ENCODE measurements at places on chromosomes 11 and 22.

DNA sequence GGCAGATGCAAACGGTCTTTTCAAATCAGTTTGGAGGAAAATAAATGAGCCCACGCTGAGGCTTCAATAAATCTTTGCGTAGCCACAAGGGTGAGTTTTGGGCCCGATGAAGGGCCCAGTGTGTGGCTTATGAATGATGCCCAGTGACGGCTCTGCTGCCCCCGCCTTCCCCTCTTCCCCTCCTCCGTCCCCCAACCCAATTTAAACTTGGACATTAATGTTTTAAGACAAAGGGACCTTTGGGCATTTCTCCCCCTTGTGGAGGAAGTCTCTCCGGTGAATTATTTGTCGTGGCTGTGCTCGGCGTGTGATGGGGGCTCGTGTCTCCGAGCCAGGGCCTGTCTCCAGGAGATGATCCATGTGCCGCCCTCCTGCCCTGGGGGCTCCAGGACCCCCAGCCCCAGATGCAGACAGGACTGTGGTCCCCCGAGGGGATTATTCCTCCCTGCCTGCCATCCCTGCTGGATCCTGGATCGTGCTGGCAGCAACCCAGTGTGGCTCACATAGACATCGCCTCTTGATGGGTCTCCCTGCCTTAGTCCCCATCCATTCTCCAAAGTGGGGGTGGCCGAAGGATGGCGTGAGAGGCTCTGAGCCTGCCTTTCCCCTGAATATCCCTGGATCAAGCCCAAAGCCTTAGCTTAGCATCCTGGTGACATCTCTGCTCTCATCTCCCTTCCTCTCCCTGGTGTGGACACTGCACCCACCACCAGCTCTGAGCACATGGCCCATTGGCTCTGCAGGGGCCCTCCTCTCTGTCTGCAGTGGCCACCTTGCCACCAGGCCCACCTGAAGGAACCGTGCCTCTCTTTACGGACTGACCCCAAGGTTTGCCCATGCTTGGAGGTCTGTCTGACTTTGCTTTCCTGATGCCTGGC lies 56.4 kb downstream of the SMIM38 start:
- DNase-seq = no peak

GRCh38 chr22:43315687-43316217 lies 27.4 kb downstream of the SCUBE1 start:
- no peak for DNase-seq

DNA sequence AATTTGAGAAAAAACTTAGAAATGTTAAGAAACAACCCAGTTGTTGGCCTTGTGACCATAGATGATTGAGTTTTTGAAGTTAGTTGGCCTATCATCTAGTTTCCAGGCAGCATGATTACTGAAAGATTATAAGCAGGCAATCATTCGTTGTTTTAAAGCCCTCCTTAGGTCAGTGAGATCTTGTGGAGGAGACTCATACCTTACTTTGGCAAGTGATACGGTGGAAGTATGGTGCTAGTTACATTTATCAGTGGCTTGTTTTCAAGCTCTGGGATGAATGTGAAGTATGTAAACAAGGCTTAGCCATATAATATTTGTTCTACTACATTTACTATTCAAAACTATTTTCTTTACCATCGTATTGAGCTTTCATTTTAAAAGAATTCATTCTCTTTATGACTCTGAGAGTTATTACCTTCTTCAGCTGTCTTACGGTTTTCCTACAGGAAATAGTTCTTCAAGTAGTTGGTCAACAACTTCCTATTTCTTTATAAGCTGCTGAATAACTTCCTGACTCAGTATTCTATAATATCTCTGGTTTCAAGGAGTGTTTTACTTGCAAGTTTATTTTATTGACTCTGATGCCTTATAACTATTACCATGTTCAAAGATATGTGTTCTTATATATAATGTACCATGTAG lies 7.3 kb downstream of the YAP1 start:
- no peak for DNase-seq

- peak; percentile 23 for DNase-seq
Measured at GRCh38 chr11:122656631-122657101, 1.1 kb downstream of the UBASH3B start.

GRCh38 chr11:121356357-121356756 lies 63.8 kb downstream of the SC5D start:
- no peak for DNase-seq

GRCh38 chr22:29882716-29883044 lies 294 bp upstream of the MTMR3 start:
- no peak for DNase-seq

DNA sequence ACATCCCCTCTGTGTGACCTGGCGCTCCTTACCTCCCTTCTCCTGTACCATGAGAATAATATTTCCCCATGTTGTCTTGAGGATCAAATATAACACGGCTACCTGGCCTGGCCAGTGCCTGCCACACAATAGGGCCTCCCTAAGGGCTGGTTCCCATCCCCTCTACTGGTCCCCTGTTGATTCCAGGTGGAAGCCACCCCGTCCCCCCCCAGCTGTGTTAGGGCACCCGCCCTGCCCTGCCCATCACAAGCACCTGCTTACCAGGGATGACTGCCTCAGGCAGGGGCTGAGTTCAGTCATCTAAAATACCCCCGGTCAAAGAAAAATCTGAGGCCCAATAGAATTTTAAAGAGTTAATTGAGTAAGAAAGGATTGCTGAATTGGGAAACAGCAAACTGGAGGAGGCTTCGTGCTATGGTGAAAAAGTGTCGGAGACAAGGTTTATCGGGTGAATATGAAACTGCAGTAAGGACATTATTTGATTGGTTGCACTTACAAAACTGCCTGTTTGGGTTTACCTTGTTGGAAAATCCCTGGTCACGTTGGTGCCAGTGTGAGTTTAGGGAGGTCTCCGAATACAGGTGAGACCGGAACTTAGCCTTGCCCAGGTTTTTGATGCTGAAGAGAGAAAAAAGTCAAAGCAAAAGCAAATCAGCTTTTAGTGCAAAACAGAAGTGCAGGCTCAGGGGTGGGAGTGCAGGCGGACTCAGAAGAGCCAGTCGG lies 5.2 kb downstream of the APOL1 start:
- DNase-seq = no peak

GRCh38 chr11:64745521-64746328 lies 1.8 kb upstream of the RASGRP2 start:
- peak; percentile 80 for DNase-seq

DNA sequence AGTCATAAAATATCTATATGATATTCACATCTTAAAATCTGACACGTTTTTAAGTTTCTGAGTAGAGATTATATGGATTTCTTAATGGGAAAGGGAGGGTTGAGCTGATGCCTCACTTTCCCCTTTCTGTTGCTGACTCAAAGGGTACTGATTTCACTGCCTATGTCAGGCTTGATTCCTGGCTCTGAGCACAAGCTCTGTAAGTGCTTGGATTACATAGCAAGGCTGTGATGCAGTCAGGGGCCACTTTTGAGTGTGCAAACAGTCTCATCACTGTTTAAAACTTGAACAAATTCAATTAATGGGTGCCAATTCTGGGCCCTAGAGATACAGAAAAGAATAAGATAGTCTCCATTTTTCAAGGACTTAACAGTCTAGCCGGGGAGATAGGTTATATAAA lies 14.4 kb downstream of the ATXN10 start:
- DNase-seq = no peak

- DNase-seq = no peak
Measured at GRCh38 chr11:69978841-69979614, 99.1 kb upstream of the ANO1 start.

- DNase-seq = peak; percentile 33
Measured at GRCh38 chr22:17085277-17086181, 729 bp downstream of the IL17RA start.

- no peak for DNase-seq
Measured at GRCh38 chr11:61778357-61778886, 14.0 kb downstream of the TMEM258 start.

- DNase-seq = no peak
Measured at GRCh38 chr11:129208863-129209262, 16.7 kb upstream of the ARHGAP32 start.

DNA sequence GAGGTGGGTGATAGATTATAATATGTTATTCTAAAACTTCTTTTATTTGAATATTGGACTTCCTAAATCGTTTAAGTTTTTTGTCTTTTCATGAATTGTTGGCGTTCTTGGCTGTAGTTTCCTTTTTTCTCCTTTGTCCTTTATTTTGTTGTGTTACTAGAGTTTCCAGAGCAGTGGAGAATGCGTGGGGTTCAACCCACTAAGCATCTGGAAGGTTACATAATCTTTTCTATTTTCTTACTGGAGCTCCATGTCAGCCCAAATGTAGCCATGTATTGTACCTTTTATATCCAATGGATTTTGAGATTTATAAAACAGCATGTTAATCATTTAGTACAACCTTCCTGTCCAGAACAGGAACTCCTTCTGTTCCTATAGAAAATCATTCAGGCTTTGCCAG lies 63.2 kb downstream of the PPP6R3 start:
- DNase-seq = no peak

GRCh38 chr11:210122-210802 lies 2.8 kb downstream of the RIC8A start:
- no peak for DNase-seq

- DNase-seq = no peak
Measured at GRCh38 chr11:132721526-132721925, 810.8 kb downstream of the OPCML start.

DNA sequence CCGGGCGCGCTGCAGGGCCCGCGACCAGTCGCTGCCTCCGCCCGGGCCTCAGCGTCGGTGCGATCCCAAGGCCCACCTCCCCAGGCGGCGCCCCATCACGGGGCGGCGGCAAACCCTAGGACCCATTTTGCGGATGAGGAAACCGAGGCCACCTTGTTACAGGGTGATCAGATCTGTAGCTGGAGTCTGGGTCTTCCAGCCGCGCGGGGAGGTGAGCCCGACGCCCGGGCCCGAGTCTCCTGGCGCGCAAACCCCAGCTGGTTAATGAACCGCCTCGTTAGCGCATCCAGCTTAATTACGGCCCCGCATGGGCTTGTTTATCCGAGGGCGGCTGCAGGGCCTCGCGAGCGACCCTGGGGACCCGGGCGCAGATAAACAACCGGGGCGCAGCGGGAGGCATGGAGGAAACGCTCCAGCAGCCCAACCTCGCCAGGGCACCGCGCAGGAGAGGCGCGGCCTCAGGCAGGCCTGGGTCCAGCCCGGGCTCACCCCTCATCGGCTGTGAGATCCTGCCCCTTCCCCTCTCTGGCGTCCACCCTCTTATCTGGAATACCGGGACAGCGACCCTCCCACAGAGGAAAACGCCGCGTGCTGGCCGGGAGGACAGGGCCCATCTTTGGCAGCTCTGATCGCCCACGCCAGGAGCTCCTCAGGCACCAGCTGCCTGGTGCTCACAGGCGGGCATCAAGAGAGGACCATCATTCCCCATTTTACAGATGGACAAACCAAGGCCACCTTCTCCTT lies 14.7 kb downstream of the OTUB1 start:
- DNase-seq = no peak

DNA sequence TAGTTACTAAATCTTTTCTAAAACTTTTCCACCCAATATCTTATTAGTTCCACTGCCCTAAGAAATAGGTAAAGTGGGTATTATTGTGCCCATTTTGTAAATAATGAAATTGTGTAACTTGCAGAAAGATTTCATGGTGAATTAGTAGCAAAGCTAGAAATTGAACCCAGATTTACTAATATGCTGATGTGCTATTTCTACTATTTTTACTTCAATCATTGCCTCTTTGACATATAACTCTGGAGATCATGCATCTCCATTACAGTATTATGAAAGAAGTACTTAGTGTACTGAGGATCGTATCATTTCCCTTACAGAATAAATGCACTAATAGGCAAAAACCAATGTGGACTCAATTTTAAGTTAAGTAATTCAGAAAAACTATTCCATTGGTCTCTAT lies 119.0 kb downstream of the CSTPP1 start:
- no peak for DNase-seq

DNA sequence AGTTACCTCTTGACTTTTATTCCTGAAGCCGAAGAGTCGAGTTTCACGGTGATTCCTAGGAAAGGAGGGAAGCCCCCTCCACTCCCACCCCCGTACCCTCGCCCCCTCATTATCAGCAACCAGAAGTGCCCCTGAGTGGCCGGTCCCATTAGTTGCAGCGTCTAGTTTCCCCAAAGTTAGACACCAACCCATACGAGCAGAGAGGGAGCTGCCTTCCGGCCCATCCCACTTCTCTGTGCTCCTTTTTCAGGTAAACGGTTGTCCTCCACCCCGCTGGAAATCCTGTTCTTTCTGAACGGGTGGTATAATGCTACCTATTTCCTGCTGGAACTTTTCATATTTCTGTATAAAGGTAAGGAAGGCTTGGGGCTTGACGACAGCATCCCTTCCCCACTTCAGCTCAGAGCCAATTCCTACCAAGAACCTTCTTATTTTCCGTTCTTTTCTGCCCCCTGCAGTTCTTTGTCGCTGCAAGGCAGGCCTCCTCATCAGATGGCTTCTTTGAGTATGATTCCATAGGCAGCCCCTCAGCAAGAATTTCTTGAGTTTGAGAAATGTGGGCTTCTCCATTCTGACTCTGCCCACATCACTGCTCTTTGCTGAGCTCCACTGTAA lies 701 bp downstream of the TMEM216 start:
- DNase-seq = no peak

DNA sequence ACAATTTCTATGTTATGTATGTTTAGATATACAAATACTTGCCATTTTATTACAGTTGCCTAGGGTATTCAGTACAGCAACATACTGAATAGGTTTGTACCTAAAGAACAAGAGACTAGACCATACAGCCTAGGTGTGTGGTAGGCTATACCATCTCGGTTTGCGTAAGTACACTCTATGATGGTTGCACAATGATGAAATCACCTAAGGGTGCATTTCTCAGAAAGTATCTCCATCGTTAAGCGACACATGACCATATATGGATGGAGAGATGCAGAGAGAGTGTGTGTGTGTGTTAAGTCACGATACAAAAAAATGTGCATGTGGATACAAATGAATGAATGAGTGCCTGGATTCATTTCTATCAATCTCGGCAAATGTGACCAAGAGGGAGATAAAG lies 37.7 kb downstream of the NARS2 start:
- DNase-seq = no peak

GRCh38 chr11:36702330-36703054 lies 104.5 kb upstream of the RAG2 start:
- DNase-seq = no peak

DNA sequence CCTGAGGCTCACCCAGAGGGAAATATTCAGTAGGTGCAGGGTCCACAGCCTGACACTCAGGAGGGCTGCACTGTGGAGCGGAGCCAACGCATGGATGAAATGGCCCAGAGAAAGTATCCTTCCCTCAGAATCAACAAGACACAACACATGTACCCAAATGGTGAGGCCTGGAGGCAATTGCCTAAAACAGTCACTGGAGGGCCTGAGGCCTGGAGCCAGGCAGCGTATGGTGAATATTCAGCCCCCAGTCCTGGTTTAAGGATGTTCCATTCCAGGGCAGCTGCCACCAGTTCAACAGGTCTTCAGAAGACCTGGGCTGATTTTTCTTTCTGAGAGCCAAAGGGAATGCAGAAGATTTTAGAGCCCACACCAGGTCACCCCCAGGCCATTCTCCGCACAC lies 264.8 kb downstream of the INSC start:
- no peak for DNase-seq

- DNase-seq = no peak
Measured at GRCh38 chr11:75593286-75593915, 31.3 kb downstream of the SERPINH1 start.
